ENCODE measurements at places on chromosomes 7 and 10.

DNA sequence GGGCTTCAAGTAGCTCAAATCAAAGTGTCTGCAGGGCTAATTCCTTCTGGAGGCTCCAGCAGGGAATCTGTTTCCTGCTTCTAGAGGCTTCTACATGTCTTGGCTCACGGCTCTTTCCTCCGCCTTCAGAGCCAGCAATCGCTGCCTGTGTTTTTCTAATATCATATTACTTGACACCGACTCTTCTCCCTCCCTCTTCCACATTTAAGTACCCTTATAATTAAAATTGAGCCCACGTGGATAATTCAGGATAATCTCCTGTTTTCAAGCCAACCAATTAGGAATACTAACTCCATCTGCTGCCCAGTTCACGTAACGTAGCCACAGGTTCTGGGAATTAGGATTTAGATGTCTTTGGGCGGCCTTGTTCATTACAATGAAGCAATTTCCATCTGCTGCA is 372.2 kb downstream of the DPP6 start:
- no peak for DNase-seq

DNA sequence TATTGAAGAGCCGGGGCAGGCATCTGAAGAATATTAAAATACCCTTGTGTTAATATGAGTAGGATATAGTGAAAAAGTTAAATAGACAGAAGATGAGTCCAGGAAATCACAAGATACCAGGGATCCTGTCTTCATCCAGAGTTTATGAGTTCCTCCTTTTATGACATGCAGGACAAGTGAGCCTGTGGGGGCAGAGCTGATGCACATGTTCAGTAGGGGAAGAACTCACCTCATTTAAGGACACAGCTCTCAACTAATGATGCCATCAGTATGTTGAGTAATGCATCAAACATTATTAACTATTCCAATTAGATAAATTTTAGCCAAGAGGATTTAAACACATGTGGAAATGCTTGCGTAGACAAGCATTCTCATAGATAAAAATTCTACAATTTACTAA is 435.8 kb upstream of the AKR1E2 start:
- no peak for DNase-seq

GRCh38 chr7:86558680-86559501 is 84.8 kb upstream of the GRM3 start:
- no peak for DNase-seq

GRCh38 chr10:27390681-27391080 is 113.4 kb upstream of the RAB18 start:
- DNase-seq: no peak

DNA sequence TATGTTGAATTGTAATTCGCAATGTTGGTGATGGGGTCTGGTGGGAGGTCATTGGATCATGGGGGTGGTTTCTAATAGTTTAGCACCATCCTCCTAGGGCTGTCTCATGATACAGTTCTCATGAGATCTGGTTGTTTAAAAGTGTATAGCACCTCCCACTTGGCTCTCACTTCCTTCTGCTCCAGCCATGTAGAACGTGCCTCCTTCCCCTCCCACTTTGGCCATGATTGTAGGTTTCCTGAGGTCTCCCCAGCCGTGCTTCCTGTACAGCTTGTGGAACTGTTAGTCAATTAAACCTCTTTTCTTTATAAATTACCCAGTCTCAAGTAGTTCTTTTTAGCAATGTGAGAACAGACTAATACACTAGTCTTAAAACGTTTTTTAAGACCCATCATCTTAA is 15.6 kb upstream of the HECW1 start:
- DNase-seq: no peak

DNA sequence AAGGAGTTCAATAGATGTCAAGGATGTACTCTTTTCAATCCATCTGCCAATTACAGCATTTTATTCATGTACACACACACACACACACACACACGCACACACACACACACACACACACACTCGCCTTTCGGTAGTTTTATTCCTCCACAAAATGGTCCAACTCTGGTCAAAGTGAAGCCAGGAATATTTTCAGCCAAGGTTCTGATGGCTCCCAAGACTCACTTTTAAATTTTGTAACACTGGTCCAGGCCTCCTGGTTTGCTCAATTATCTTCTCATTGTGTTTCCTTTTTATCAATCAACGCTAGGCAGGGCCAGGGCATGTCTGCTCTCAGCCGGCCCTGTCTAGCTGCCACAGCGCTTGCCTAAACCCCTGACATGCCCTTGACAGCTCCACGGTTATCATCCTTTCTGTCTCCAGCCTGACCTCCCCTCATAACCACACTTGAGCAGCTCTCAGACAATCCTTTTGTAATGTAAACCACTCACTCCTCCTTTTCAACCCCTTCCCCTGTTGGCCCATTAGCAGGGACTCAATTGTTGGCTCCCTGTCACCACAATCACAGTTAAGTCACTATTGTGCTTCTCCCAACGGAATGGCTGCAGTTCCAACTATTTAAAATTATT is 115.1 kb downstream of the ICA1 start:
- no peak for DNase-seq

GRCh38 chr7:91128683-91129348 is 135.4 kb upstream of the FZD1 start:
- DNase-seq: no peak

DNA sequence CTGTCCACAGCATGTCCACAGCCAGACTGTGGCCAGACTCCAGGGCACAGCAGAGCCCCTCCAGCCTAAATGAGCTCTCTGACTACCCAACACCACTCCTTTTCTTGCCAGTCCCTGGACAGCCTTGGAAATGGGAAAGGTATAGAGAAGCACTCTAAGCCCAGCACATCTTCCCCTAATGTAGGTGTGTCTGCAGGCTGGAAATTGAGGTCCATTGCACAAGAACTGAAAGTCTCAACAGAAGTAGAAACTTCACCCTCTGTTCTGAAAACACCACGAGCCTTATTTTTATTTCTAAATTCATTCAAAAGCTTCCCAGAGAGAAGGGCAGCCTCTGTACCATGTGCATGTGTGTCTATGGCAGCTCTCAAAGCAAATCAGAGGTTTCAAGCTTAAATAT is 3.7 kb upstream of the KCNMA1 start:
- no peak for DNase-seq

DNA sequence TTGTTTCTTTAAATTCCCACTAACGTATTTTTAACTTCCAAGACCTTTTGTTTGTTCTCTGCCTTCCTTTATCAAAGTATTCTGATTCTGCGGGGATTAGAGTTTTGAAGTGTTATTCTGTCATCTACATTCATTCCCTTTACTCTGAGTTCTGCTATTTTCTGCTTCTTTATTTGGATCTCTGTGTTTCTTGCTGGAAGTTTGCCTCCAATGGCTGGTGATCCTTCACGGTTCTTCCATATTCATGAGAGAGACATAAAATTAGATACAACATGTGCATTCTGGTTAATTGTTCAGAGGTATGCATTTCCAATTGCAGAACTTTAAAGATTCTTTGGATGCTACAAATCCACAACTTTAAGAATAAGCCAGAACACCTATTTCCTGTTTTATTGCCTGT is 244.7 kb upstream of the ADARB2 start:
- no peak for DNase-seq

- DNase-seq: no peak
These were observed 35.9 kb downstream of the SVOPL start for GRCh38 chr7:138665249-138665648.

DNA sequence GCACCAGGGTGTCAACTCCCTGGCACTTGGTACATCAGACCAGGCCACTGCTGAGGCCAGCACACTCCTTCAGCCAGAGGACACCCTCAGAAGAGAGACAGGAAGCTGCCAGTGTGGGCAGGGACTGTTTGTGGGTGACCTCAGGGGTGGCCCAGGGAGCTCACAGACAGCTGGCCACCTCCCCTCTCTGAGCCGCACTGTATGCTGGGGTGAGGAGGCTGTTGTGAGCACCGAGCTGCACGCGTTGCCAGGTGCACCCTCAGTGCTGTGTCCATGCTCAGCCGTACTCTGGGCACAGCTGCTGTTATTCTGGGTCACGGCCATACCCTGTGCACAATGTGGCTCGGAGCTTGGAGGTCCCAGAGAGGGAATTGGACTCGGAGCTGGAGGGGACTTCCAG is 61.5 kb upstream of the NANOS1 start:
- DNase-seq: no peak

DNA sequence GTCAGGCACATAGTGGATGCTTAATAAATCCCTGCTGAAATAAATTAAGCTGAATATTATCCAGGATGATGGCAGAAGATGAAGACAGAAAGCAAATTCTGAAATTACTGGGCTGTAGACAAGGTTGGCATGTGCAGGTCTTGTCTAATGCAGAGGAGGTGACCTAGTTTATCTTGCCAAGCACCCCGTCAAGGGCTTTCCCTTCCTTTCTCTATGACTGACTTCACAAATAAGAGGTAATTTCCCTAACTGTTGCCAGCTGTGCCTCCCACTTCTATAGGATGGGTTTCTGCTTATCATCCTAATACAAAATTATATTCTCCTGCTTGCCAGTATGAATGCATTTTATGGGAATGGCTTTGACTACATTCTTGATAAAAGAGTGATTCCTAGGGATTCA is 38.0 kb downstream of the LHFPL3 start:
- no peak for DNase-seq

DNA sequence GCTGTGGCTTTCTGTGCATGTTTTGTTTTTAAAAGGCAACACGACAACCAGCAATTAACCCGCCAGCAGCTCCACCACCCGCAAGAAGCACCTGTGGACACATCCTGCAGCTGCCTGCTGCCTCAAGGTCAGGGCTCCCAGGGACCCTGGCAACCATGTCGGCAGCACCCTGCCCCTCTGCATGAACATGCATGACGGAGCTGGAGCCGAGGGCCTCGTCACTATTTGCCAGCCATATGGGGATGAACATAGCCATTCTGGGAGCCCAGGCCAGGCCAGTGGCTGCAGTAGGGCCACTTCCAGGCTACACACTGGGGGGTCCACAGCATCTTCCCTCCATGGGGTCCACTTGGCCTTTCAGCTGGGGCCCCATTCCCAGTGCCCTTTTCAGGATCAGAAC is 52.9 kb downstream of the CAMK2B start:
- DNase-seq: no peak

GRCh38 chr7:133789974-133790373 is 337.2 kb upstream of the LRGUK start:
- DNase-seq: no peak

DNA sequence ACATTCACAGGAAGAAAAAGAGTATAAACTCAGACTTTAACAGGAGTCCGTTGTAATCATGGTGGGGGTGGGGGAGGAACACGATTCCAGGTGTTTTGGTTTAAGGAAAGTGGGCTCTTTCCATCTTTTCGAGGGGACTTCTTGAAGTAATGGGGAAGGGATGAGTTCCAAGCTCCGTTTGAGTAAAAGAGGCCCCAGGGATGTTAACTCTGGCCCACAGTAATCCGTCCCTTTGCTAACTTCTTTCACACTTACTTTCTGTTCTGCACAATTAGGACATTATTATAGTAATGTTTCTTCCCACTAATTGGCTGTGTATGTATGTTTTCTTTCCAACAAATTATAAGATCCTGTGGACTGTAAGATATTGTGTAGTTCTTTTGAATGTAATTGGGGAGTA is 374.4 kb downstream of the BBS9 start:
- DNase-seq: no peak

GRCh38 chr7:13276977-13277376 is 589.5 kb downstream of the ARL4A start:
- DNase-seq: no peak

DNA sequence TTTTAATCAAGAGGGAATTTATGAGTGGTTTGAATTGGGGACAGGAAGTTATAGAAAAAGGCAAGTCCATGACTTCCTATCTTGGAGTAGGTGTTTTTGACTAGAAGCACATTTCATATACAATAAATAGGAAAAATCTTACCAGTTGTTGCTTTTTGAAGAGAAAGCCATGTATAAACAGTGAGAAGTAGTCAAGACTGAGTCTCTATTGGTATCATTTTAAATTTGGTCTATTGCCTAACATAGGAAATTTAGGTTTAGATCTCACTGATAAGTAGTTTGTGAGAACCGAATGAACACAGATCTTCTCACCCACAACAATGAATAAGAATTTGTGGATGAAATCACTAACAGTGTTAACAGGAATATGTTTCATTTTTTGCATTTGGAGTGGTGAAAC is 387.2 kb downstream of the BBS9 start:
- no peak for DNase-seq

GRCh38 chr10:44627591-44628354 is 242.9 kb upstream of the CXCL12 start:
- DNase-seq: no peak

- no peak for DNase-seq
These were observed 27.1 kb downstream of the MGMT start for GRCh38 chr10:129494176-129494575.

DNA sequence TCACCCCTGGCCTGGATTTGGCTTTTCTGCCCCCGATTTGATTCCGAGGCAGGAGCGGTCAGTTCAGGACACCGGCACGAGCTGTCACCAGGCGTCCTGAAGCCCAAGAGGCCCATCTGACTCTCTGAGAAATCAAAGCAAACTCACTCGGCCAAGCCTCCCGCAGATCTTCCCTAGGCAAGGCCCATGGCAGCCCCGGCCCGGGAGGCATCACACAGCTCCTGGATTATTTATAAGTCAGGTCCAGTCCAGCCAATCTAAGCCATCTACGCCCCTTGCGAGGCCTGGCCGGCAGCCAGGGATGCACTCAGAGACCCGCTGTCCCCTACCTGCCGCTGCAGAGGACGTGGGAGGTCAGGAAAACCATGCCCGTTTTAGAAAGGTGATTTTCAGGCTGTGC is 87.3 kb upstream of the DIP2C start:
- DNase-seq: no peak

GRCh38 chr10:47318706-47319105 is 3.5 kb upstream of the GDF2 start:
- DNase-seq: no peak

- DNase-seq: no peak
These were observed 245.7 kb downstream of the WDR11 start for GRCh38 chr10:121096617-121097431.

- no peak for DNase-seq
These were observed 126.0 kb downstream of the KCNMA1 start for GRCh38 chr10:77511498-77512218.

GRCh38 chr10:1575481-1576244 is 161.7 kb downstream of the ADARB2 start:
- no peak for DNase-seq

DNA sequence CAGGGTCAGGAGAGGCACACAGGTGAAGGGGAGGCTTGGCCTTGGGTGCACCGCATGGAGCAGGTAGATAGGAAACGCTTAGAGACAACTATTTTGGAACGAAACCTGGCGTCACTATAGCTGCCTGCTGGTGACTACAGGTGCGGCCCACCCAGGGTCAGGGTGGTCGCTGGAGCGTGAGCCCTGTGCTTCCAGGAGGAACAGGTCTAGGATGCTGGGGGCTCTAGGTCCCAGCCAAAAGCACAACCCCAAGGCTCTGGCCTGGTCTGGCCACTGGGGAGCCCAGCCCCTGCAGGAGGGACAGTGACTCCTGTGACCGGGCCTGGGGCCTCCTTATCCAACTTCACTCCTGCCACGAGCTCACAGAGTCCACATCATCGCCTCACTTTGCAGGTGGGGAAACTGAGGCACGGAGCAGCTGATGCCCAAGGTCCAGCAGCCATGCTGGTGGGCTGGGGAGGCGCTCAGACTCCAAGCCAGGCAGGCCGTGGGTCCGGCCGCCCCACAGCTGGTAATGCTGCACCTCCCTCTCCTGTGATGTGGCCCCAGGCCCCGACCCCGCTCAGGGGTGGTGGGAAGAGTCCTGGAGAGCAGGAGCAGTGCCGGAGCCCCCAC is 9.0 kb downstream of the LFNG start:
- no peak for DNase-seq
